ENCODE measurements at places on chromosomes 2 and 18.

- no peak for DNase-seq
Observed at GRCh38 chr2:8159966-8160603, 521.8 kb upstream of the ID2 start.

GRCh38 chr2:211103989-211104388 is 547.6 kb downstream of the CPS1 start:
- DNase-seq = no peak

DNA sequence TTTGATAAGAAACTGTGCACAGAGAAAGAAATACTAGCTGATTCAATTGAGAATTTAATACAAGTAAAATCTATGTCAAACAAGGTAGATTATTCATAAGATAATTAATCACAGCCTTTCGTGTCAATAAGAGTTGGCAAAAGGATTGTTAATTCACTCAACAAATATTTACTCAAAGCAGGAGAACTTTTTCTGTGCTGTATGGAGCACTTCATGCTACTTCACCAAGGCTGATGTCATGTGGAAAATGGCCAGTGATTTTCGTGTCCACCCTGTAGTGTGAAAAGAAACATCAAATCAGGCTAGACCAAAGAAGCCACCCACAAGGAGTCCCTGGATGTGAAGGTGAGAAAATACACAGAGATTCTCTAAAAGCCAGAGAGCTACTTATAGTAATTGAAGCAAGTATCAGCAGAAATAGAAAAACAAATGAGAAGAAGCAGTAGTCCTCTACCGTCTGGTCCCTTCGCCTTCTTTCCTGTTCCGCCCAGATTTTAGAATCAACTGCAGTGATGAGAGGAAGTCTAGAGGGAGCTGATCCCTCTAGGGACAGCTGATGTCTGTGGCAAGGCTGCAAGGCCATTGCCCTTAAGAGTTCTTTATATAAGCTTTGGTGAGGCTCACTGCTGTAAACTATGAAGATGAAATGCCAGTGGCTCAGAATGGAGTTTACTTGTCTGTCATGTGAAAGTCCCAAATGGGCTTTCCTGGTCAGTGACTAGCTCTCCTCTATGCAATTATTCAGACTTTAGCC is 201.3 kb upstream of the APCDD1 start:
- no peak for DNase-seq

DNA sequence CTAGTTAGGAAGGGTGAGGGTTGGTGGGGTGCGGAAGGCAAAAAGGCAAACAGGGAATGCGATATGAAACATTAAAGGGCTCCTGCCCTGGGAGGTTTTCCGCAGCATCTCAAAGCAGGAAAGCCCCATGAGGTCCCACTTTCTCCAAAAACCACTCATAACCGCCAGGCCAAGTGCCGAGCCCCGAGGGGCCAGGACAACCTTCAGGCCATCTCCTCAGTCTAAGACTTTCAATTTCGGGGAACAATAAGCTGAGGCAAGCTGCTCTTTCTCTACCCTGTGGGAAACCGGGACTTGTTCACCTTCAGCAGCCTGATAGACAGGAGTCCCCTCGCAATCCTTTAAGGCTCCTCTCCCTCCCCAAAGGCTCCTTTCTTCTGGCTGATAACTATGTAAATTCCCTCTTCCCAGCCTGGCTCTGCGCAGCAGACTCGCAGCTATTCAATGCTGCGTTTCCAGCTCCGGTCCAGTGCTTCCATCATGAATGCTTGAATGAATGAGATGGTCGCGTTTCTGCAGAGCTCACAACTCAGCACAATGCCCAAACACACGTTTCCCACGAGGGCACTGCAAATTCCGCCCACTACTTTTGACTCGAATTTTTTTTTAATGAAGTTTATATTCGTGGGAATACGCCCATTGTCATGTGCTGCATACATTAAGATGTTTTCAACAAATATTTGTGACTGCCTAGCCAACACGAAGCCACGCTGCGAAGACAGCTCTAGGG is 1.4 kb downstream of the LAMA1 start:
- DNase-seq = no peak

- DNase-seq = no peak
Observed at GRCh38 chr2:138515092-138515491, 13.5 kb downstream of the SPOPL start.
